ENCODE measurements at places on chromosomes 16 and 17. TPM values are rescaled to one million over a fixed set of nuclear protein-coding genes. Genes with fewer than 3 reads are reported as not detected.

The NGFR gene
- total RNA-seq: not detected

- no peak for DNase-seq
These were observed 48.1 kb downstream of the MARF1 start for GRCh38 chr16:15594711-15595320.

DNA sequence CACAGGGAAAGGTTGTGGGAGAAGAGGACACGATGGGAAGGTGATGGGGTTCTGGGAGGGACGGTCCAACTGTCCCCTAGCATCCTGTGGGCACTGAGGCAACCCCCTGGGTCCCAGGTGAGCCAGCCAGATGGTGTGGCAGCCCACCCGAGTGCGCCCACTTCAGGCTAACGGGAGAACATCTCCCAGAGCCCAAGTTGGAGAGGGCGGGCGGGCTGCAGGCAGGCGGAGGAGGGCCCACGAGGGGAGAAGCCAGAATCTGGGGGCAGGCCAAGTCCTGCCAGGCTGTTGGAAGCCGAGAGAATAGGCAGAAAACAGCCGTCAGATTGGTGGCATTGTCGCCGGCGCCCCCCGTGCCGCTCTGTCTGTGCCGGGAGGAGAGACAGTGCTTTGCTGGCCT lies 13.8 kb upstream of the ABCC3 start:
- no peak for DNase-seq

The ACSM2A gene
- not detected for total RNA-seq

DNA sequence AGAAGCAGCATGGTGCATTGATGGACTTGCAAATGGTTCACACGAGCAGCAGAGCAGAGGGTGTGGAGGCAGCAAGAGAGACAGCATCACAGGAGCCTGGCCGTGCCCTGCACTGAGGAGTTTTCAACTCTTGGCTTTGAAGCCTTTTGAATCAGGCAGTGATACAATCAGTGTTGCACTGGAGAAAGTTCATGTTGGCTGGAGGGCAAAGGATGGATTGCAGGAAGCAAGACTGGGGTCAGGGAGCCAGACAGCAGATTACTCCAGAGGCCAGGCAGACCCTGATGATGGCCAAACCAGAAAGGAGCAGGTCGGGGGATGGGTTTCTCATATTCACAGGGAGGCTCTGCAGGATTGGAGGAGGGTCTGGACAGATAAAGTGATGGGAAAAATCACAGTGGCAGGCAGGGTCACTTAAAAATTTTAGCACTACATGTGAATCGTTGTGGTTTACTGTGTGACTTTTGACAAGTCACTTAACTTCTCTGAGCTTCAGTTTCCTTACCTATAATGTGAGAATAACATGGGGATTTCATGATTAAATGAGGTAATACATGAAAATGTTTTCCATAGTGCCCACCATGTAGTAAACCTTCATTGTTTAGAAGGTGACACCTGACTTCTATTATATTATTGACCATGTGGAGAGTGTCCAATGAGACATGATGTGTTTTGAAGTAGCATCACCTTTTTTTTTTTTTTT lies 125.3 kb downstream of the SALL1 start:
- DNase-seq: no peak
